NCI-H1417 treated with DMSO at 0.1 percent for 48 hours (cell line): ENCODE measurements at places on chromosomes 2 and 18.

- DNase-seq: no peak
Measured at GRCh38 chr2:203889542-203889941, 22.0 kb downstream of the CTLA4 start.

DNA sequence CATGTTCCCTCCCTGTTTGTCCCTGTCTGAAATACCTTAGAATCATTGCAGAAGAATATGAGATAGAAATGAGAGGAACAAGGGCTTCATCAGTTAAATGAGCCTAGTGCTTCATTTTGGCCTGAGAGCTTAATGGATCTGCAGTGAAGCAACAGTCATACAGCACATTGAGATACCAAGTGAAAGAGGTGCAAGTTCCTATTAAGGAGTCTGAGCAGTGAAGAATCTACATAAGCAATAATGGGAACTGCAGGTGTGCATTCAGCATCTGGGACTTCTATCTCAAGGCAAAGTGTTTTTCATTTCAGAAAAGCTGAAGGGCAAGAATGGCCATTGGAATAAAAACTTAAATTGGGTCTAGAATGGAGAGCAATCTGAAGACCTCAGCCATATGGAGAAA lies 323.2 kb upstream of the SLC39A10 start:
- DNase-seq: no peak

- DNase-seq: no peak
Measured at GRCh38 chr2:19140463-19141208, 217.8 kb downstream of the OSR1 start.

DNA sequence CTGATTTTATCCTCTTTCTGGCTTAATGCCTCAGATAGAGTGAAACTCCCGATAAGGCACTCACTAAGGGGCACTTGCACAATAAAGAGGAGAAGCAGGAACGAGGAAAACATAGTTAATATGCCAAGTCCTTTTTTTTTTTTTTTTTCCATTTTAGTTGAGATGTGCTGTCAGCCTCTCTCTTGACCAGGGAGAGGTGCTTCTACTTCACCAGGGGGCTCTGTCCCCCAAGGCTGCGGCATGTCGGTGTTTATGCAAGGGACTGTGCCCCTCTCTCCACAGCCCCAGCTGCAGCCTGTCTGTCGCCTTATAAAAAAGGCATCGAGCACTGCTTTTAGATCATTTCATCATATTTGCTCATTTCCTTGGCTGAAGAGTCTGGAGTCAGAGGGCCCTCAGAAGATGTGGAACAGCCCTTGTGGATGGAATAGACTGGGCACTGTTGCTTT lies 178.1 kb downstream of the SLC8A1 start:
- no peak for DNase-seq

DNA sequence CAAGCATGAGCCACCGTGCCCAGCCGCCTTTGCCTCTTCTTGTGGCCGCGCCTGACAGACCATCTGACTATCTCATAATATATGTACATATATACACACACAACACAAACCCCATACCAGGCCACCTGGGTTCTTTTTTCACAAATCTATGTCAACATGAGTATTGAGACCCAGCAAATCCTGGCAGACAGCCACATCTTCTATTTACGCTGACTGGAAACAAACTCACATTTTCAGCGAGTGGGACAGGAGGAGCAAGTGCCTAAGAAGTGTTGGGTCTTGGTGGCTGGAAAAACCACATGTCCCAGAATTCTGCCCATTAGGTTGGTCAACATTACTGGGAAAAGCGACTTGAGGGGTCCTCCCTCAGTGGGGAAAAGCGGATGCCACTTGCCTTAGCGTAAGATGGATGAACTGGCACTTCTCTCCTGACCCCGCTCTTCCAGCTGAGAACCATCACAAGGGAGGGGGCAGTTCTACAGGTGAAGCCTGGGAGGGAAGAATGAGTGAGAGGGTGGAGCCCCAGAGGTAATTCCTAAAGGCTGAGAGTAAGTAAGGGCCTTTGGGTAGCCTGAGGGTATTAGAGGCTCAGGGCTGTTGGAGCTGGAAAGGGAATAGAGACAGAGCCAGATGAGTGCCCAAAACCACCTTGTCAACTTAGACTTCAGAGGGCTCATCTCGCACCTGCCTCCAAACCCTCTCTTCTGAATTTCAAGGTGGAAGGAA lies 1.9 kb downstream of the SCYGR3 start:
- DNase-seq: no peak

GRCh38 chr2:53448591-53448990 lies 319.0 kb upstream of the CHAC2 start:
- no peak for DNase-seq

GRCh38 chr2:41932241-41933045 lies 115.4 kb upstream of the PKDCC start:
- no peak for DNase-seq

DNA sequence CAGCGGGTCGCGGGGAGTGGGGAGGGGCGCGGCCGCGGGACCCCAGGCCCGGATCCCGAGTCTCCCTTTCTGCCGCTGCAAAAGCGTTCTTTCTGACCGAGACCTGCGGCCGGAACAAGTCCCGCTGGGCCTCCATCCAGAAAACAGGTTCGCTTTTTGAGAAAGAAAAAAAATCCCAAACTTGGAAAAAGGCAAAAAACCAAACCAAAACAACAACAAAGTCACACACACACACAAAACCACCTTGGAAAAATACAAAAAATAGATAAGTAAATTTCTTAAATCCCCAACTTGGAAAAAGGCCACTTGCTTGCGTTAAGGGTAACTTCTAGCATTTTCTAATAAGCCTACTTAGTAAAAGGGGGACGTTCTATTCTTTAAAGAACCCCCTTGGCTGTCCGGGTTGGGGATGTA lies 250 bp upstream of the CHST10 start:
- DNase-seq: no peak

DNA sequence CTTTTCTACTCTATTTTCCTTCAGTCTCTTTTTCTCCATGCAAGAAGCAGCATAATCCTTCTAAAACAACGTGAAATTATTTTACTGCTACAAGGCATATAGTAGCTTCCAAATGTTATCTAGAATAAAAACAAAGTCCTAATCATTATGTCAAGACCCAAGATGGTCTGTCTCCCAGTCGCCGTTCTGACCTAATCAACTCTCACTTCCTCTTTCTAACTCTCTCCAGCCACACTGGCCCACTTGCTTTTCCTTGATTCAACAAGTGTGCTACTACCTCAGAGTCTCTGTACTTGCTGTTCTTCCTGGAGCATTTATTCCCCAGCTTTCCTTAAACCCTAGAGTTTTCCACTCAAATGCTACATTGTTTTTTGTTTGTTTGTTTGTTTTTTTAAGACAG lies 1491.2 kb downstream of the LRP1B start:
- no peak for DNase-seq

DNA sequence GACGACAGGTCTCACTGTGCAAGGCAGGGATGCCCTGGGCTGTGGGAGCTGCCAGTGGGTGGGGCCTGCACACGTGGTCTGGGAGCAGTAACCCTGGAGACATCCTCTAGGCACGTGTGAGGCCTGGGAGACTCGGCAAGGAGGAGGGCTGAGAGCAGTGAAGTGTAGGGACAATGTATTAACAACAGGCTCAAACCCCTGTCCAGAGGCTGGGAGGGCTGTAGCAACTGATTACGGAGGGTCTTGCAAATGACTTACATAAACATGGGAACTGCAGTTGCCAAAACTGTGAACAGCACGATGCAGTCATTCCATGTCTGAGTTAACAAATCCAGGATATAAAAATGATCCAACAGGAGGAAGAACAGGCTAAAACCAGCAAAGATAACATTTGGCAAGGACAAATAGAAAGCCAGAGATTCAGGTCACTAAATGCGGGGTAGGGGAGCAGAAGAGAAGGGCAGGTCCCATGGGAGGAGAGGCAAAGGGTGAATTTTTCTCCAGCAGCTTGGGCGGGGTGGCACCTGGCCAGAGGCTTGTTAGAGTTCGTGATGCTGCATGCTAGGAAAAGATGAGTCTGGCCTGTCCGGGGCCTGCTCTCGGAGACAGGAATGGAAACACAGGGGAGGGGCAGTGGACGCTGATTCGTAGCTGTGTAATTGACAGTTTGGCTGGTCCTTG lies 44.9 kb downstream of the CYP27C1 start:
- no peak for DNase-seq

DNA sequence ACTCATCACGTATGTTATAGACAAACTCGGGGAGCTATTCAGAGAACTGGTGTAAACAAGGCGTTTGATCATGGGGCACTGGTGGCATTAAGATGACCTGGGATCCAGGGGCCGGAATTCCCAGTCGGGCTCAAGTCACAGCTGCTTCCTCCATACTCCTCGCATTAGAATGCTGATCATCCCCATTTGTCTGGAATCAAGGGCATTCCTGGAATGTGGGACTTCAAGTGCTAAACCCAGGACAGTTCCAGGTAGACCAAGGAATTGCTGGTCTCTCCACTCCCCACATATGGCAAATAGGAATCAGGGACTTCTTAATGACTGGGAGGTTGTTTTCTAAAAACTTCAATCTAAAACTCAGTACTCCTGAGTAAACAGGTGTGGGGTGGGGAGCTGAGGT lies 355.7 kb upstream of the RAB6C start:
- DNase-seq: no peak

DNA sequence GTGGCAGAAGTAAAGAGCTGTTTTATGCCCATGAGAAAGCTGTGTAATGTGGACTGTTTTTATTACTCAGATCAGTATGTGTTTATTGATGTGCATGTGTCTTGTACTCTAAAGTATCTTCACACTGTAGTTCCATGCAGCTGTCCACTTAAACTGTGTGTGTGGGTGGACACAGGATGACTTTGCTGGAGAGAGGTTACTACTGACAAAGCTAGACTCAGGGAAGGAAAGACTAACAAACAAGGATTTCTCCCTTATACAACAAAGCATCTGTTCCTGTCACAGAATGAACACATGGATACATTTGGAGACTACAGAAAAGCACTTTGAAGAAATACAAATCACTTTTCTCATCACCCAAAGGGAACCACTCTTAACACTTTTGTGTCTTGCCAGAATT lies 10.0 kb downstream of the FHOD3 start:
- no peak for DNase-seq

DNA sequence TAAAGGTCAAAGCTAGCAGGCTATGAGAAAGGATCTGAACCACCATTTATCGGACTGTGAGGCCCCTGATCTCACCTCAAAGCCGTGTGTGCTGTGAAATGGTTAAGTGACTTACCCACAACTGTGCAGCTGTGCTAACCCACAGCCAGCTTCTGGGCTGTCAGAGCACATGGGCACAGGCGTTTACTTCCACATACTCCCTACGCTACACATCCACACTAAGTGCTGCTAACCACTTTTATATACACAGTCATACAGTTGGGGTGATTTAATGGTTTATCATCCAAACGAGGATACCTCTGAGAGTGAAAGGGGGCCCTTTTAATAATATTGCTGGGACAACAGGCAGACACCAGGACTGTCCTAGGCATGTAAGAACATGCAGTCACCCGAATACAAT lies 37.3 kb downstream of the CYRIA start:
- no peak for DNase-seq

- no peak for DNase-seq
Measured at GRCh38 chr2:11393711-11394236, 49.3 kb upstream of the ROCK2 start.

DNA sequence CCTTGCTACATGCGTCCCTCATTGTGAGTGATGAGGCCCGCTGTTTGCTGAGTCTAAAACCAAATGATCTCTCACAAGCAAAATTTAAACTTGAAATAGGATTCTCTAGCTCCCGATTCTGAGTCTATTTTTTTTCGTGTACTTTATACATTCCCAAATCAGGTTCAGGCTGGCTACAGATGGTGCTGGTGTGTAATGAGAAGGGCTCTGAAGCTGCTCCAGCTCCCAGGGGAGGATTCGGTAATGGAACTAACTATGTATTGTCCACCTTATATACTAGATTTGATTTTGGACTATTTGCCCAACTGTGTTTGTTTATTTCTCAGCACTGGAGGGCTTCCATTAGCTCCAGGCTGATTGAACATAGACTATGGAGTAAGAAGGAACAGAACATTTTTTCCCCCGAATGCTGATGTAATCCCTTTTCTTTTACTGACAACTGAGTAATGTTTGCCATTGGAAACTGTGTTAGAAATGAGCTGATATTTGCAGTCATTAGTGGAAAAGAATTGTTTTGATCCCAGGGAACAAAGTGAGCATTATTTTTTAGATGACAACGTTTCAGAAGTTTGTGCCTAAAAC lies 274.0 kb upstream of the FIGN start:
- no peak for DNase-seq

DNA sequence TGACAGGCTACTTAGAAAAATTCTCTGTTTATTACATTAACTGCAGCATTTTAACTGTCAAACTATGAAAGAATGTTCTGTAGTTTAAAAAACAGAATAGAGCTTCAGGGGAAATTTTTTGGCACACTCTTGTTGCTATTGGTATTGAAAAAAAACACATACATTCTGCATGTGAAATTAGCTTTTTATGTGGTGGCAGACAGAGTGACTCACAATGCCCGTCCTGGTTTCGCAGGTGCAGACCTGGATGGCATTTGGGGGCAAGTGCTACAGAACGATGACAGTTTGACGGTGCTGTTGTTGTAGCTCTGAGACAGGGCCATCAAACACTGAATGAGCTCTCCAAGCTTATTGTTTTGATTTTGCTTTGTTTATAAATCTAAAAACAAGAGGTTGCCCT lies 105.0 kb upstream of the MAP3K20 start:
- no peak for DNase-seq

GRCh38 chr2:129740504-129740903 lies 239.0 kb upstream of the RAB6C start:
- no peak for DNase-seq

GRCh38 chr2:126889496-126890135 lies 9.1 kb upstream of the TEX51 start:
- no peak for DNase-seq

- no peak for DNase-seq
Measured at GRCh38 chr18:48020337-48021250, 90.1 kb upstream of the SMAD2 start.

GRCh38 chr18:35029770-35030169 lies 11.4 kb upstream of the MAPRE2 start:
- DNase-seq: no peak

- no peak for DNase-seq
Measured at GRCh38 chr18:55265130-55265675, 305.9 kb upstream of the CCDC68 start.

DNA sequence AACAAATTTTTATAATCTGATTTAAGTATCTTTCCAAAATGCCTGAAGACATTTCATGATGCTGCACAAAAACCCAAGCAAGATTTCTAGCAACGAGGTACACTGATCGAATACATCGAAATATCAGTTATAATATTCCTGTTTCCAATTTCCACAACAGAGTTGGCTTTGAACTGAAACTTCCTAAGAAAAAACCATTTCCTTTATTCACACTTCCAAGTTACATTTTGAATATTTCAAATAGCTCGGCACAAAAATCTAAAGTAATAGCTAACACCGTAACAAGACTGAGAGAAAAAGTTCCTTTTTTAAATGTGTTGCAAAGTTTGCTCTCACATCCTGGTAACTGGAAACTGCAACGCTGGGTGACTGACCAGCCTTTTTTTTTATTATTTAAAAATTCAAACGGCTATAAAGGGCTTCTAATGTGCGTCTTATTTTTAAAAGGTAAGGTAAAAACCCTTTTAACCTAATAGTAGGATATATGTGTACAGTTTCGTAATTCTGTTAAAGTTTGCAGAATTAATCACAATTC lies 1.7 kb downstream of the HNRNPLL start:
- DNase-seq: no peak
